ENCODE measurements at places on chromosomes 1 and 21.

DNA sequence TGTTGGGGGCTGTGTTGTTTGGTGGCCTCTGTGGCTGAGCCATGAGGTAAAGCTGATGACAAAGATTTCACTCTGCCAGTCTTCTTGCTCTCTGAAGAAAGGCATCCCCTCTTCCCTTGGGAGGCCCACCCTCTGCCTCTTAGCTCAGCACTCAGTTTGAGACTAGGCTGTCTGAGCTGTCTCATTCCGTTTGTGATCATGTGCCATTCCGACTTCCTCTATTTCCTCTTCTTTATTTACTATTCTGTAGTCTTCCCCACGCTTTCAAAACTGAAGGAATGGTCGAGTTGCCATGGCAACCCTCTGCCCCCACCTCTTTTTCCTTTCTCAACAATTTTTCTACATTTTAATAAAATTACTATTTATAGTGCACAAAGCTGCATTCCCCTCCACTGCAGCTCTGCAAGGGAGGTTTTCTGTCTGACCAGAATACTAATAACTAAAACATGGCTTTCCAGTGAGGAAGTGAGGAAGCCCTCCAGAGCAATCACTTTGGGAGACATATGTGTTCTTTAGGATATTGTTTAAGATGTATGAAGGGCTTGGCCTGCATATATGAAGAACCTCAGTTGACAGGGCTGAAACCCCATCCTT is 30.8 kb downstream of the KCNA3 start:
- no peak for DNase-seq
- no peaks in the 10 kb centered on the region for H3K4me1 ChIP-seq
- H3K27me3 ChIP-seq = no peaks in the 10 kb centered on the region
- no peak overlapping the region for H3K27ac ChIP-seq

- H3K4me1 ChIP-seq = no peaks in the 10 kb centered on the region
- DNase-seq = no peak
- no peaks in the 10 kb centered on the region for H3K27me3 ChIP-seq
- H3K36me3 ChIP-seq = no peaks in the 10 kb centered on the region
Measured at GRCh38 chr1:97654876-97655585, 265.8 kb downstream of the DPYD start.

DNA sequence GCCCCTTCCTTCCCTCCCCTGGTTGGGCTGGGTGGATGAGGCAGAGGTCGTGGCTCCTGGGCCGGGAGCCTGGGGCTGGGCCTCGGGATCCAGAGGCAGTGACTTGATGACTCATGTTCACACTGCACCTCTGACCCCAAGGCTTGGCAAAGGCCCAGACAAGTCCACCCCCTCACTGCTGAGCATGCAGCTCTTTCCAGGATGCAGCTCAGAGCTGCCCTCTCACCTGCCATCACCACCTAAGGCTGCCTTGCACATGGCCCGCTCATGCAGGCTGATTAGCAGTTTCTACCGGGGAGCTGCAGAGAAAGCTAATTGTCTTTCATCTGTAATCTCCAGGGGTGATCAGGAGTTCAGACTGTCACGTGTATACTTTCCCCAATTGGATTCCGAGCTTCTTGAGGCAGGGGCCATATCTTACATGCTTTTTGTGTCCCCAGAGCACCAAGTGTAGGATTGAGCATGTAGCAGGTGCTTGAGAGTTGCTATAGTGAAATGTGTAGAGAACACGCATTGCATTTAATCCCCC is 62.1 kb downstream of the LRRN2 start:
- H3K4me1 ChIP-seq = peaks cover 3% of the 10 kb centered on the region
- H3K27ac ChIP-seq = no peak overlapping the region
- DNase-seq = no peak
- no peaks in the 10 kb centered on the region for H3K27me3 ChIP-seq
- no peaks in the 10 kb centered on the region for H3K36me3 ChIP-seq

DNA sequence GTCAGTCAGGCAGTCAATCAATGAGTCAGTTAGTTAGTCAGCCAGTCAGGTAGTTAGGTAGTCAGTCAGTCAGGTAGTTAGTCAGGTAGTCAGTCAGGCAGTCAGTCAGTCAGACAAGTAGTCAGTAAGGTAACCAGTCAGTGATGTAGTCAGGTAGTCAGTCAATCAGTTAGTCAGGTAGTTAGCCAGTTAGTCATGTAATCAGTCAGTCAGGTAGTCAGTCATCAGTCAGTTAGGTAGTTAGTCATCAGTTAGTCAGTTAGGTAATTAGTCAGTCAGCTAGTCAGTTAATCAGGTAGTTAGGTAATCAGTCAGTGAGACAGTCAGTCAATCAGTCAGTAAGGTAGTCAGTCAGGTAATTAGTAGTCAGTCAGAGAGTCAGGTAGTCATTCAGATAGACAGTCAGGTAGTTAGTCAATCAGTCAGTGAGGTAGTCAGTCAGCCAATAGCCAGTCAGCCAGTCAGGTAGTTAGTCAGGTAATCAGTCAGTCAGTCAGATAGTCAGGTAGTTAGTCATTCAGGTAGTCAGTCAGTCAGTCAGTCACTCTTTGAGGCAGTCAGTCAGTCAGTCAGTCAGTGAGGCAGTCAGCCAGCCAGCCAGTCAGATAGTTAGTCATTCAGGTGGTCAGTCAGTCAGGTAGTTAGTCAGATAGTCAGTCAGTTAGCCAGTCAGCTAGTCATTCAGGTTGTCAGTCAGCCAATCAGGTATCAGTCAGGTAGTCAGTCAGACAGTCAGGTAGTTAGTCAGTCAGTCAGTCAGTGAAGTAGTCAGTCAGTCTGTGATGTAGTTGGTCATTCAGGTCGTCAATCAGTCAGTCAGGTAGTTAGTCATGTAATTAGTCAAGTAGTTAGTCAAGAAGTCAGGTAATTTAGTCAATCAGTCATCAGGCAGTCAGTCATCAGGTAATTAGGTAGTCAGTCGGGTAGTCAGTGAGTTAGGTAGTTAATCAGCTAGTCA is 15.3 kb downstream of the KRTAP10-1 start:
- no peaks in the 10 kb centered on the region for H3K36me3 ChIP-seq
- no peaks in the 10 kb centered on the region for H3K4me1 ChIP-seq
- H3K4me3 ChIP-seq = no peak overlapping the region
- no peak overlapping the region for H3K27ac ChIP-seq
- no peak for DNase-seq

DNA sequence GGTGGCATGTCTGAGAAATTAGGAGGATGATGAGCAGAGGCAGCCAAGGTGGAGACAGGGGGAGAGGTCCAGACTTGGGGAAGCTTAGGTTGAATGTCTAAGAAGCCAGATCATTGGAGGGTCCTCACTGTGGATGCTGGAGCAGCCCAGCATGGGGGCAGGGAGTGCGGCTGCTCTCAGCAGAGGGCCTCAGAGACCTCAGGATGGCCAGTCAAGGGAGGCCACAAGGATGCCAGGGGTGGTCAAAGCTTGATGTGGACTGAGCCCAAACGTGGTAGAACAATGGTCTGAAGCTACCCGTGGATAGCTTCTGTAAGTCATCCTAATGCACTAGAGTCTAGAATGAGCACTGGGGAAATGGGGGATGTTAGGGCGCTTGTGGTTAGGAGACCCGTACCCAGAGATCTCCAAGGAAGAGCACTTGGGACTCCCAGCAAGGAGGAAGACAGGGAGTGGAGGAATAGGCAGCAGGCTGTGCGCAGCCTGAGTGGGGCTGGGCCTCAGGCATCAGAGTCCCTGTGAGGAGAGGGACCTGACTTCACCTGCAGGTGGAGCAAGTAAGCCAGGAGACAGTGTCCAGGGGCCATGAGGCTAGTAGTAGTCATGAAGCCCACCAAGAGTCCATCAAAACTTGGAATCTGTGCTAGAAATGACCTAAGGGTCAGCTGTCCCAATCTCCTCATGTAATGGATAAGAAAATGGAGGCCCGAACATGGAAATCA is 4.3 kb upstream of the S100A9 start:
- H3K27me3 ChIP-seq = no peaks in the 10 kb centered on the region
- no peak overlapping the region for H3K27ac ChIP-seq
- no peaks in the 10 kb centered on the region for H3K36me3 ChIP-seq
- no peak overlapping the region for H3K4me3 ChIP-seq
- DNase-seq = no peak

GRCh38 chr1:231232870-231233734 is 7.9 kb upstream of the GNPAT start:
- no peak for DNase-seq
- peaks cover under 1% of the 10 kb centered on the region for H3K36me3 ChIP-seq
- no peaks in the 10 kb centered on the region for H3K27me3 ChIP-seq
- H3K27ac ChIP-seq = no peak overlapping the region

DNA sequence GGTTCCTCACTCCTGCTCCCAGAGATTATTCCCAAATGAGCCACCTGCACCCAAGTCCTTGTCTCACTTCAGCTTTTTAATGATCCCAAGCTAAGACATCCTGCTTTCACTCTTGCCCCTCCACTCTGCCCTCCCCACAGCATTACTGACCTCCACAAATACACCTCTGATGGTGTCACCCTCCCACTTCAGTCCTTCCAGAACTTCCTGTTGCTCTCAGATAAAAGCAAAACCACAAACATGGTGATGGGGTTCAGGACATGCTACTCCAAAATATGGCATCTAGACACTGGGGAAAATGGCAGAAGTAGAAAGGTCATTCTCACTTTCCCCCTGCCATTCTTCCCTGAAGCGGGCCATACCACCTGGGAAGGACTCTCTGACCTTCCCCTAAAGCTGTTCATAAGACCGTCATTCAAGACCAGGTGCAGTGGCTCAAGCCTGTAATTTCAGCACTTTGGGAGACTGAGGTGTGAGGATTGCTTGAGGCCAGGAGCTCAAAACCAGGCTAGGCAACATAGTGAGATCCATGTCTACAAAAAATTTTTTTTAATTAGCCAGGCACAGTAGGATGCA is 65.8 kb upstream of the KLHDC7A start:
- no peak for DNase-seq
- H3K27me3 ChIP-seq = no peaks in the 10 kb centered on the region
- H3K36me3 ChIP-seq = no peaks in the 10 kb centered on the region
- peaks cover 20% of the 10 kb centered on the region for H3K4me1 ChIP-seq

DNA sequence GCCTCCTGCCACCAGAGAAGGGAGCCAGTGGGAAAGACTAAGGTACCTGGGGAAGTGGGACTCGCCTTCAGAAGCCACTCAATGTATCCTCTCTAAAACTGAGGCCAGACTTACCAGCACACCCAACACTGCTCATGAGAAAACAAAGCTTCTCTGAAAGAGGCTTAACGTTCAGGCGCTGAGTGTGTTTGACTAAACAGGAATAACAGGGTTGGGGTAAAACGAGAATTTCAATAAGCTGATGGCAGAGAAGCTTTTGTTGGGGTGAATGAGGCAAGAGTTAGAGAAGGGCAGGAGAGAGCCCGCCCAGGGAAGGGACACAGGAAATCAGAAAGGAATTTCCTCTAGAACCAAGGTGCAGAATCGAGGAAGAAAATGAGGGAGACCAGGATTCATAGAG is 1.7 kb upstream of the SPRR3 start:
- no peak overlapping the region for H3K27ac ChIP-seq
- no peaks in the 10 kb centered on the region for H3K36me3 ChIP-seq
- no peak for DNase-seq
- 0 out of 2 replicates have a peak, but pooled peaks cover 4% of the 10 kb centered on the region for H3K4me1 ChIP-seq
- no peaks in the 10 kb centered on the region for H3K27me3 ChIP-seq
- H3K4me3 ChIP-seq = no peak overlapping the region

- no peak for DNase-seq
- no peak overlapping the region for H3K27ac ChIP-seq
- H3K27me3 ChIP-seq = no peaks in the 10 kb centered on the region
- H3K4me3 ChIP-seq = no peak overlapping the region
- no peaks in the 10 kb centered on the region for H3K4me1 ChIP-seq
Measured at GRCh38 chr1:71074681-71075080, 6.2 kb downstream of the ZRANB2 start.

- no peak overlapping the region for H3K27ac ChIP-seq
- no peak for DNase-seq
- H3K27me3 ChIP-seq = no peaks in the 10 kb centered on the region
Measured at GRCh38 chr21:37799211-37800056, 116.8 kb downstream of the KCNJ6 start.

GRCh38 chr1:111731956-111732355 is 7.2 kb downstream of the INKA2 start:
- no peaks in the 10 kb centered on the region for H3K27me3 ChIP-seq
- no peak for DNase-seq
- no peak overlapping the region for H3K4me3 ChIP-seq

GRCh38 chr1:63255153-63255552 is 67.2 kb upstream of the FOXD3 start:
- H3K36me3 ChIP-seq = no peaks in the 10 kb centered on the region
- H3K27me3 ChIP-seq = no peaks in the 10 kb centered on the region
- H3K4me1 ChIP-seq = no peaks in the 10 kb centered on the region
- no peak overlapping the region for H3K4me3 ChIP-seq
- DNase-seq = no peak

GRCh38 chr1:90068611-90069280 is 73.8 kb downstream of the ZNF326 start:
- DNase-seq = no peak
- H3K4me1 ChIP-seq = no peaks in the 10 kb centered on the region
- no peak overlapping the region for H3K27ac ChIP-seq
- no peaks in the 10 kb centered on the region for H3K27me3 ChIP-seq

DNA sequence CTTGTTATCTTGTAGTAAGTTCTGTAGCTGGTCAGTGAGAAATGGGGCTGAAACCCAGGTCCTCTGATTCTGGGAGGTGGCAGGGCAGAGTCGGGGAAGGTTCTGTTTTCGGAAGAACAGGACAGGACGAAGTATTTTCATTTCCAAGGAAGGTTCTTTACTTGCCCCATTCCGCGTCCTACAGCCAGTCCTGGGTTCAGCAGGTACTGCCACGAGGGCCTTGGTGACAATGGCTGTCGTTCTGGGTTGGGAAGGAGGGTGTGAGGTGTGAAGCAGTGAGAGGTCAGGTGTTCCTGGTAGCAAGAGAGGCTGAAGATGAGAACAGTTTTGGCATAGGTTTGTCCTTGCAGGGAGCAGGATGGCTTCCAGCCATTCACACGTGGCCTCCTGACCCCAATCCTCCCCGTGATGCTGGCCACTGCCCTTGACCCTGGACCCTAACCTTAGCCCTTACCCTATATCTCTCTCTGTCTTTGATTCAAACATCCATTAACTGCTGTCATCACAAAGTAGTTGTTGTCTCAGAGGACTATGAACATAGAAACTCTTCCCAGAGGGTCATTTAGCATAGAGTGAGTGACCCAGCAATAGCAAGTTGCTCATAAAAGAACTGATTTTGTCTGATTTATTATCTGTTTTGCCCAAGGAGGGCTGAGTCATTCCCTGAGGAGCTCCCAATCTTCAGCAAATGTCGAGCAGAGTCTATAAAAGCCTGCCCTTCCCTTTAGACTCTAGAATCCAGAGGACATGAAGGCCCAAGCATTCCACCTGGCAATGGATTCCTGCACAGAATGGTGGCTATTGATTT is 25.0 kb downstream of the VASH2 start:
- DNase-seq = no peak
- H3K4me3 ChIP-seq = no peak overlapping the region
- H3K36me3 ChIP-seq = peaks cover 75% of the 10 kb centered on the region
- no peaks in the 10 kb centered on the region for H3K27me3 ChIP-seq
- H3K27ac ChIP-seq = no peak overlapping the region
- no peaks in the 10 kb centered on the region for H3K4me1 ChIP-seq
